ENCODE measurements at places on chromosomes 13 and 19.

DNA sequence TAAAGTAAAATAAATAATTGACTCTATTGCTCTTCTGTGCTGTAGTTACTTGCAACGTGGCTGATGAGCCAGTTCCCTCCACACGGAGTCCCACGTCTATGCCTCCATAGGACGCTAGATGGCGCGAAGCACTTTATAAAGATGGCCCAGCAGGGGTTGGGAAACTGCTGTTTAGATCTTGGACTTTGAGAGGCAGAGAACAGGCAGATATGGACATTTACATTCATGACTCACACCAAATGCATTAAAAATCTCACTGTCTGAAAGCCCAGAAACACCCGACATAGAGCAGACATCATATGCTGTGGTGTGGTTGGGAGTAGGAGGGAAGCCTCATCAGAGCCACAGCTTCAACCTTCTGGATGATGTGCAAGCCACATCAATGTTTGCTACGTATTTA lies 643.1 kb upstream of the ARGLU1 start:
- peak; percentile 96 for DNase-seq

DNA sequence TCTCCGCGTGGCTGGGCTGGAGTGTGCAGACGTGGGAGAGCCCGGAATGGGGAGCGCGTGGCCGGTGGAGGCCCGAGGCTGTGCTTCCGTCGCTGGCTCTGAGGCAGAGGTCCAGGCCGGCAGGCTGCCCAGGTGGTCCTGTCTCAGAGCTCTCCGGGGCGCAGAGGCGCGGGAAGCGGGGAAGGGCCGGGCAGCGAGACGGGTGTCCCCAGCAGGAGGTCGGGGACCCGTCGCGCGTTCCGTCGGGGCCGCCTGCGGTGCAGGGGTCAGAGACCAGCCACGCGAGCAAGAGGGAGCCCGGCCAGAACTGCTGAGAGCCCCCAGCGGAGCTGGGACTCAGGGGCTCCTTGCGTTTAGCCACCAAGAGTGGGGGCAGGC lies 1.3 kb upstream of the C1QTNF9 start:
- no peak for DNase-seq

DNA sequence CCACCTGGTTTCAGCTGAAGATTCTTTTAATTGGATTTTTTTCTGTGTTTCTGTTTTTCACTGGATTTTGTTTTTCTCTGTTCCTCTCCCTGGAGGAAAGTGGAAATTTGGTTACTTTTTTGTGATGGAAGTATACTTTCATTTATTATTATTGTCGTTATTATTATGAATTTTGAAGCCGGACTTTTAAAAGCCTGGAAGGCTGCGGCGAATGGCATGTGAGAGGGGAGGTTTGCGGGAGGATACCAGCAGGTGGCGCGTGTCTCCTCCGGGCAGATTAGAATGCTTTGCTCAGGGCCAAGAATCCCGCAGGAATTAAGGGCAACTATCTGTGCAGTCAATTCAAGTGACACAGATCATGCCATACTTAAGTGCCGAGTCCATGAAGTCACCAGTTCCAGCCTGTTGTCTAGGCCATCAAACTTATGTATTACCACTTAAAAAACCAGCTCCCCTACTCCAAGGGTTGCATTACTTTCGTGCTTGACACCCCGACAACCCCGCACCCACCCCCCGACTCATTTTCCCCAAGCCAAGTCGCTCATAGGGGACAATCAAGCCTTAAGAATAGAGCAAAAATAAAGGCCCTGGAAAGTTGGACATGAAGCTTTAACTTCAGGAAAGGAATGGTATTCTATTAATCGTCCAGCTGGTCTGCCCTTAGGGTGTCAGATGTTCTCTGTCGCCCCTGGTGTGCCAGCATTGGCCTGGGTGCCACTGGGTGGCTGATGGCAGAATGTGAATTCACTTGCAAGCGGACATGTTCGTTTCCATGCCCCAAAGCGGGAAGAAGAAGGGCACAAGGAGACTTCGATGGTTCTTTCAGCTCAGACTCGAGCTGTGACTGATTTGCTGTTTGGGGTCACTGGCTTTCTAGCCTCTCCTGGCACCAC lies 1.3 kb upstream of the LRCH1 start:
- peak; percentile 66 for DNase-seq

DNA sequence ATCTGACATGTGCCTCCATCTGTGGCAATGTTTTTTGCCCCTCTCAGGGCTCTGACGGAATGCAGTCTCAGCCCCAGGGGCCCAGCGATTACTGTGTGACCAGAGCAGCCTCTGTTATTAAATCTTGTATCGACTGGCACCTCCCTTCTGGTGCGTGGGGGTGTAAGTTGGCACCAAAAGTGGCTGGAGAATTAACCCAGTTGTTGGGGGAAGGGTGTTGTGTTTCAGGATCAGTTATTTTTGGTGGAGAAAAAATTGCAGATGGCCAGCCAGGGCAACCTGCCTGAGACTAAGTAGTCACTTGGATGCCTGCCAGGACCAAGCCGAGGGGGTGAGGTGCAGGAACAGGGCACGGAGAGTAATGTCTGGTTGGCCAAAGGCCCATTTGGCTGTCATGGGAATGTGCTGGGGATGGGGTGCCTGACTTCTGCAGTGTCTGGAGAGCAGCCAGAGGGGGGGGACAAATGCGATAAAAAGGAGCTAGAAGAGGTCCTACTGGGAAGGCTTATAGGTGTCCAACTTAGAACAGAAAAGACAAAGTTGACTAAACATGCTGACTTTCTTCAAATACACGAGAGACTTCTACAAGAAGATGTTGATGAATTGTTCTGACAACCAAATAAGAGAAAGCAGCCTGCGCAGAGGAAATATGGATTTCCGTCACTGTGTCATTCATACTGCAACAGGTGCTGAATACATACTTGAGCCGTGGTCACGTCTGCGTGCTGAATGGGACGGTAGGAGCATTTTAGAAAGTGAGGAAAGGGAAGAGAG lies 69.8 kb downstream of the SIAH3 start:
- DNase-seq, result no peak

DNA sequence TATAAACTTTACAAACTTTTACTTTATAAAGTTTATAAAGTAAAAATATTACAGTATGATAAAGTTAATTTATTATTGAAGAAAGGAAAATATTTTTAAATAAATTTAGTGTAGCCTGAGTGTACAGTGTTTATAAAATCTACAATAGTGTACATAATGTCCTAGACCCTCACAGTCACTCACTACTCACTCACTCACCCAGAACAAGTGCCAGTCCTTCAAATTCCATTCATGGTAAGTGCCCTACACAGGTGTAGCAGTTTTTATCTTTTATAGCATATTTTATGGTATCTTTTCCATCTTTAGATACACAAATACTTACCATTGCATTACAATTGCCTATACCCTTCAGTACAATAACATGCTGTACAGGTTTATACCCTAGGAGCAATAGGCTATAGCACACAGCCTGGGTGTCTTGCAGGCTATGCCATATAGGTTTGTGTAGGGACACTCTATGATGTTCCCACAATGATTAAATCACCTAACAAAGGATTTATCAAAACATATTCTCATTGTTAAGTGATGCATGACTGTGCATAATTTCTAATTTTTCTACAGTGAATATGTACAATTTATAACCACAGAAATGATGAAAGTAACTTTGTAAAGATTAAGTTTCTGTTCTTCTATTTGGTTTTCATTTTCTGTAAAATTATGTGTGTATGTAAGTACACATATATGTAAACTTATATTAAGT lies 98.0 kb downstream of the SPRY2 start:
- DNase-seq, result no peak

- no peak for DNase-seq
Observed at GRCh38 chr13:96130818-96131340, 41.0 kb downstream of the HS6ST3 start.

DNA sequence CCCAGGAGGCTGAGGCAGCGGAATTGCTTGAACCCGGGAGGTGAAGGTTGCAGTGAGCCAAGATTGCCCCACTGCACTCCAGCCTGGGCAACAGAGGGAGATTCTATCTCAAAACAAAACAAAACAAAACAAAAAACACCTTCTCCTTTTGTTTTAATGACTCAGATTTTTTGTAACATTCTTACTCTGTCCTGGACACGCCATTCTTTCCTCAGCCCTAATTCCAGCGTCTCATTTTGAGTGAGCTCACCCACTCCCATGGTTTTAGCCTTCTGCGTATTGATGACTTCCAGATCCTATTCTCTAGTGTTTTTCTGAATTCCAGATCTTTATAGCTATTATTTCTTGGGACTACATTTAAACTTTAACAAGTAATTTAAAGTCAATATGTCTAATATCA lies 326.3 kb downstream of the MYO16 start:
- no peak for DNase-seq

DNA sequence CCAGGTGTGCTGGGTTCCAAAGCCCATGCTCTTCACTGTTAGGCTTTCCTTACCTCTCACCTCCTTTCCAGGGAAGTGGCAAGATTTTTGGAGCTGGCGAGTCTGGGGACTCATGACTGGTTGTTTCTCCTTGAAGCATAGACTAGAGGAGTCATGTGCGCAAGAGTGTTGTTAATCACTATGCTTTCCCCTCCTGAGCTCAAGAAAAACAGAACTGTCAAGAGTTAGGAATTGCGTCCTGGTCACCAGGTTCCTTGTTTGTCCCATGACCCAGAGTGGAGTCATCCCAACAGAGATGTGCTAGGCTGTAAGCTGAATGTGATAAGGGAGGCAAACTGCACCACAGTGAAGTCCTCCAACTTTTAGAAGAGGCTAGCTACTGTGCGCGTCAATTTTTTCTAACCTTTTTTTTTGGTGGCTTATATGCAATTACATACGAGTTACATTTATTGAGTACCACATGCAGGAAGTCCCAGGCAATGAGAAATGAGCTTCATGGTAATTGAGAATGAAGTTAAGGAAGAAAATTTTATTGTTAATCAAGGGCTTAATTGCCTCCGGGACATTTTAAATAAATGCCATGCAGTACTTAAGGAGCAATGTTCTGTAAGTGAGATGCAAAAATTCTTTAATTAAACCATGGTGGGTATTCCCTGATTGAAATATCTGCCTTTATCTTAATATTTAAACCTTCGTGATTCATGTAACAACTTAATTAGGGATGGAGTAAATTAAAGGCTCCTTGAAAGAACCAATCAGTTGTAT lies 233.9 kb downstream of the ZIC5 start:
- DNase-seq, result no peak

DNA sequence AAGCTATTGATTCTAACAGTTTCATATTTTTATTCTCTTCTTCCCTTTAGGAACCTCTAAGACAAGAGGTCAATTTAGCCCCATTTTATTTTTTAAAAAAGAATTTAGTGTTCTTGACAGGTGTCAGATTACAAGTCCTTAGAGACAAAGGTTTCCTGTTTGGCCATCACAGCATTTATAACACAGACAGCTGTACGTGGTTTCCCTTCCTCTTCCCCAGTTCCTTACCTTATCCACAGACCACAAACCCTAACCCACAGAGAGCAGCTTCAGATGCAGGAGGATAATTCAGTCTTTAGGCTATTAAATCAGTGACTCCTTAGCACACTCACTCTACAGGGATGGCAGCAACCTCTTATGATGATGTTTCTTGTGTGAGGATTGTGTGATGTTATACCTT lies 1210.1 kb downstream of the DIAPH3 start:
- DNase-seq, result peak; percentile 4

- DNase-seq, result no peak
Observed at GRCh38 chr19:10636304-10636972, 11.1 kb downstream of the SLC44A2 start.

- no peak for DNase-seq
Observed at GRCh38 chr19:38736036-38736412, 8.2 kb downstream of the CAPN12 start.

GRCh38 chr13:77519808-77520207 lies 15.7 kb upstream of the SCEL start:
- DNase-seq, result no peak

- peak; percentile 27 for DNase-seq
Observed at GRCh38 chr13:94764576-94765321, 52.4 kb upstream of the SOX21 start.

DNA sequence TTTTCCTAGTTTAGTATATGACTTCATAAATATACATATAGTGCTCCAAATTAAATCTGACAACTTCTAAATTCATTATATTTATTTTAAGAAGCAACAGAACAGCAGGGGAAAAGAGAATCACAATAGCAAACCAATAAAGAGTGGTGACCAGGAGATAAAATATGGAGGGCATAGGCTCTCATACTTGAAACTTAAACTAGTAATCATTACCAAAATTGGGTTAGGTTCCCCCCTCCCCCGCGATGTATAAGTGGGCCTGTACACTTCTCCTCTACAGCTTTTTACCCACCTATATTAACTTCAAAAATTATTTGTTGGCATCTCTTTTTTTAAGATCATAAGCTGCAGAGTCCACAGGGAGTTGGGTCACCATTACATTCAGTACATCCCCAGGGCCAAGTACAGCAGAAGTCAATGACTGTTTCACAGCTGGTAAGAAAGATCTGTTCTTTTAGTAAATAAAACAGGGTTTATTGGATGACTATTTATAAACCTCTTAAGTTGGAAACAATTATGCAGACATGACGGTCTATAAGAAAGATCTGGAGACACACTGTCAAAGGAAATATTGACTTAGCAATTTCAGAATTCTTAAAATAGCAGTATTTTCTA lies 29.4 kb downstream of the KLF12 start:
- DNase-seq, result no peak

GRCh38 chr13:47826471-47826870 lies 174.6 kb downstream of the SUCLA2 start:
- peak; percentile 69 for DNase-seq

GRCh38 chr13:49058761-49059160 lies 83.0 kb downstream of the FNDC3A start:
- no peak for DNase-seq

GRCh38 chr13:43665388-43665787 lies 121.4 kb downstream of the ENOX1 start:
- no peak for DNase-seq

DNA sequence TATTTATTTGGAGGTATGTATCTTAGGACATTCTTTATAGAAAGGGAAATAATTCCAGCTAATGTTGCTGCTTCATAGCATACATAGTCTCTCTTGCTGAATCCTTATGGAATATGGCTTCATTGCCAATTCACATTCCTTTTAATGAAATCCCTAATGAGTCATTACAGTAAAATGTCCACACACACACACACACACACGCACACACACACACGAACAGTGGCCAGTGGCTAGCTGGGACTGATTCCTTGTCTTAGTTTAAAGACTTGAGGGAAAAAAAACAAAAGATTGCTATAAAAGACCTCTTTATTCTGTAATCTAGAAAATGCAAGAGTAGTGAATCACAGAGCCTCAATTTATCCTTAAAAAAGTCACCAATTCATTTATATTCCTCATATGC lies 301.6 kb downstream of the SLITRK6 start:
- peak; percentile 75 for DNase-seq

- no peak for DNase-seq
Observed at GRCh38 chr19:31991984-31992655, 353.3 kb upstream of the ZNF507 start.
